ENCODE measurements at places on chromosomes 1 and 21.
A peak's percentile ranks its signal among the peaks of the same experiment; 100 is the strongest.

- no peak for DNase-seq
These were observed 2.8 kb downstream of the DHCR24 start for GRCh38 chr1:54884135-54884586.

DNA sequence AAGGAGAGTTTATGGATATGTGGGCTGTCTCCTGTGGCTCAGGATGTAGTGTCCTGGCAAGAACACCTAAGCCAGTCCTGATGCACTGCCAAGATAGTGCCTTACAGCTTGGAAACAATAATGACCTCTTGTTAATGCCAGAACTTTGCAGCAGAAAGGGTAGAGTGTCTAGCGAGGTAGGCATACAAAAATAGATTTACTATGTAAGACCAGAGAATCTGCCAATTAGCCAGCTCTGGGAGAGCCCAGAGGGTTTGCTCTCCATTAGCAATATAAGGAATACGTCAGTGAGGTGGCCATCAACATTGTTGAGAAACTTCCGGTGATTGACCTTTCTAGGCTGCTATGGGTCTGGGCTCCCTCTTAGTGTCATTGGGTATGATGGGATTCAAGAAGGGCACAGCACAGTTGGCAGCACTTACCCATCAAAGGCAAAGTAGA, 178.5 kb upstream of the GALNT2 start:
- DNase-seq = peak; percentile 13

DNA sequence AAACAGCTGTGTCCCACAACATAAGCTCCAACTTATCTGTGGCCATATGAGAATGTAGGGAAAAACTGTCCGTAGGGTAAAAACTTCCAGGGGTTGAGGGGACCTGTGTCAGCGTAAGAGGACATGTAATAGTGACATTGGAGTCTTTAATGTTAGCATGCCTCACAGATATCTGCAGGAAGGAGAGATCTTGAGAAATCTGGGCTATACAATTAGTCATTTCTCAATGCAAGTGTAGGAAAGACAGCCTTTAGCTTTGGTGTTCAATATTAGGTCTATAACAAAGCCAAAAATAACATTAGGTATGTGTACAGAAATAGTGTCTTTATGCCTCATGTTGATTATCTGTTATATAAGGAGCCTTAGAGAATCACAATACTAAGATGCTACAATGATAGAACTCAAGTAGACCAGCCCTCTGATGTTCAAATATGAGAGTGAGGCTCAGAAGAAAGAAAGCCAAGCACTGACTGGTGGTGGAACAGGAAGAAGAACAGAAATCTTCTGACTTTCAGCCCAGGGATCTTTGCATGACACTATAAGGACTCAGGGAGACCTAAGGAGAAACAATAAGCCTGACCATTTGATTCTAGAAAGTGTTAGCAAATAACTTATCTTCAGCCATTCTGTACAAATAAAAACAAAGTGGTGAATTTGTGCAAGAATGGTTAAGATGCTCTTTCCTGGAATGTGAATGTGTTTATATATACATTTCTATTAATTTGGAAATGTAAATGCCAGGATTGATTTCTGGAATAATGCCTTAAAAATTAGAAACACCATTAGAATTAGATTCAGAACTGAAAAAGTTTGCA, 152.6 kb downstream of the ZC3H11B start:
- no peak for DNase-seq

- no peak for DNase-seq
These were observed 99.4 kb upstream of the EDN2 start for GRCh38 chr1:41583658-41584547.

GRCh38 chr1:46615735-46616134, 876 bp downstream of the MOB3C start:
- no peak for DNase-seq

DNA sequence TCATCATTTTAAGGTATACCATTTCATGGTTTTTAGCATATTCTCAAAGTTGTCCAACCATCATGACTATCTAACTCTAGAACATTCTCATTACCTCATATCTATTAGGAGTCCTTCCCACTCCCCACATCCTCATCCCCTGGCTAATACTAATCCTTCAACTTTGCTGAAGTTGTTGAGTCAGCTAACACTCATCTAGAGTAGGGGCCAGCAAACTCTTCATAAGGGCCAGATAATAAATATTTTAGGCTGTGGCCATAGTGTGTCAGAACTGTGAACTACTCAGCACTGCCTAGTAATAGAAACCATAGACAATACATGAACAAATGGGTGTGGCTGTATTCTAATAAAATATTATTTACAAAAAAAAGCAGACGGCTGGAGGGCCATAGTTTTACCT, 43.0 kb downstream of the TOR3A start:
- DNase-seq = peak; percentile 71

- peak; percentile 71 for DNase-seq
These were observed 56.8 kb upstream of the PTGFRN start for GRCh38 chr1:116852910-116853309.

GRCh38 chr1:204920967-204921366, 50.3 kb downstream of the NFASC start:
- no peak for DNase-seq

DNA sequence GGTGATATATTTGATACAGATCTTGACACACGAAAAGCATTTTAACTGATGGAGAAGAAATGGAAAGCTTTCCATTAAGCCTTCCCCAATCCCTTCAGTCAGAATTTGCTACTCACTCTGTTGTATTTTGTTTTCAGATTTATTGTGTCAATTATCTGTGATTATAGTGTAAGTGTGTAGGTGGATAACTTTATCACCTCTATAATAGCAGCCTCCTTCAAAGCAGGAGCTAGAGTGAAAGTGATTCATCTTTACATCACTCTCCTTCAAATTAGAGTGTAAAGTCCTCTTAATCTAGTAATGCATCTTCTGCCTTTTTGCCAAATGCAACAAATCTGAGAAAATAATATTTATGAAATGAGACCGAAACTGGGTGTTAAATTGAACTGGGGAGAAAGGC, 459.7 kb upstream of the ZP4 start:
- no peak for DNase-seq

GRCh38 chr21:45988366-45989347, 7.1 kb downstream of the COL6A1 start:
- DNase-seq = no peak

GRCh38 chr1:167454894-167455785, 63.2 kb downstream of the CD247 start:
- peak; percentile 59 for DNase-seq

GRCh38 chr1:115322631-115323030, 15.4 kb downstream of the NGF start:
- DNase-seq = peak; percentile 86

- peak; percentile 23 for DNase-seq
These were observed 11.8 kb downstream of the UBE2T start for GRCh38 chr1:202329891-202330290.

DNA sequence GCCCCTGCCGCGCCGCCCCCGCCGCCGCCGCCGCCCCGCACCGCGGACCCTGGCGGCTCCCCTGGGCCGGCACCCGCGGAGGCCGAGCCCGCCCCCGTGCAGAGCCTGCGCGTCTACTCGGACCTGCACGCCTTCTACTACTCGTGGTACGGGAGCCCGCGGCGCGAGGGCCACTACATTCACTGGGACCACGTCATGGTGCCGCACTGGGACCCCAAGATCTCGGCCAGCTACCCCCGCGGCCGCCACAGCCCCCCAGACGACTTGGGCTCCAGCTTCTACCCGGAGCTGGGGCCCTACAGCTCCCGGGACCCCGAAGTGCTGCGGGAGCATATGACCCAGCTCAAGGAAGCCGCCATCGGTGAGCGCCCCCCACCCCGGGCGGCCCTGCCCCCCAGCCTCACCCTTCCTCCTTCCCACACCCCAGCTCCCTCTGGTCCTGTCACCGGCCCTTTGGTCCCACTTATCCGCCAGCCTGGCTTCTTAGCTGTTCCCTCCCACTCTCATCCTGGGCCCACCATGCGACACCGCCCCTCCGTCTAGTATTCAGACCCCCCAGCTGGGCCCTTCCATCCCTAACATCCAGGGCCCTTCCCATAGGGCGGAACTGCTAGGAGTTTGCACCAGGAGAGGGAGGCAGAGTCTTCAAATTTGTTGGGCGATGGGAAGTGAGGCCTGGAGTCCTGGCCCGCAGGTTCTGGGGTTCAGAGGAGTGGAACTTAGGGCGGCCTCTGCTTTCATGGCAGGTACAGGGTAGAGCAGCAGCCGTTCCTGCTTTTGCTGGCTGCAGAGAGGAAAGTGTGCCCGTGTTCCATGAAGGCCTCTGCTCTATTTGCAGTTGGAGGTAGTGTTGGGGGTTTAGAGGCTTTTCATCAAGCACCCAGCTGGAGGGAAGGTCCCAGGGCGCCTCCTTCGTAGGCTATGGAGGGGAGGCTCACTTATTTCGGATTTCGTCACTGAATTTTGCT, 1.0 kb downstream of the MANEAL start:
- DNase-seq = peak; percentile 11

- no peak for DNase-seq
These were observed 23.5 kb downstream of the CYP4B1 start for GRCh38 chr1:46822248-46822826.

DNA sequence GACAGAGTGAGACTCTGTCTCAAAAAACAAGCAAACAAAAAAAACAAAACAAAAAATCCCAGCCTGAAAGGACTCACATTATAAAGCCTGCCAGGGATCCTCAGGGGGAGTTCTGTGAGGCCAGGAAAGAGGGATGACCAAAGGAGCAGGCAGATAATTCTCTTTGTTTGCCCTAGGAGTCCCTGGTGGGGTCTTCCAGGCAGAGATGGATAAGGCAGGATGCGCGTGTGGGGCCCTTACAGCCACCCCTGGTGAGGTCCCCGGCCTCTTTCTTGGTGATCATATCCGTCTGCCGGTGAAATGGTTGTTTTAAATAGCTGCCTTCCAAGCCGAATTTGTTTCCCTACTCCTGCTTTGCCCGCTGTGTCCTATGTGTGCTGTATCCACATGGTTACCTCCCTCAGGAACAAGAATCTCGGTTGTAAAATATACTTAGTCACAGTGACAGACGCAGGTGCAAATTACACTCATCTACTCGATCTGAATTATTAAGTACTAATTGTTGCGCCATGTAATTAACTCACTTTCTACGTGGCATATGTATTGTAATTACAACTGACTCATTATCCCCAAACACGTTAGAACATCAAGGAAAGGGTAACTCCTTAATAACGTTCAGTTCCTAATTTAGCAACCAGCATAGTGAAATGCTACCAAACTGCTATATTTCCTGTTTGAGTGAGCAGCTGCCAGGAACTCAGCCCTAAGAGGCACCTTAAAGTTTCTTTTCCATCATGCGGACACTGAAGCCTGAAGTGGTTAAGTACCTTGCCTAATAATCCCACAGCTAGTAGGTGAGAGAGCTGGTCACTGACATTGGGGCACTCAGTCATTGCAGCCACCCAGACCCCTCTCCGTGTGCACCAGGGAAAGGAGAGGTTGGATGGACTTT, 106.4 kb downstream of the ZSCAN20 start:
- DNase-seq = no peak

DNA sequence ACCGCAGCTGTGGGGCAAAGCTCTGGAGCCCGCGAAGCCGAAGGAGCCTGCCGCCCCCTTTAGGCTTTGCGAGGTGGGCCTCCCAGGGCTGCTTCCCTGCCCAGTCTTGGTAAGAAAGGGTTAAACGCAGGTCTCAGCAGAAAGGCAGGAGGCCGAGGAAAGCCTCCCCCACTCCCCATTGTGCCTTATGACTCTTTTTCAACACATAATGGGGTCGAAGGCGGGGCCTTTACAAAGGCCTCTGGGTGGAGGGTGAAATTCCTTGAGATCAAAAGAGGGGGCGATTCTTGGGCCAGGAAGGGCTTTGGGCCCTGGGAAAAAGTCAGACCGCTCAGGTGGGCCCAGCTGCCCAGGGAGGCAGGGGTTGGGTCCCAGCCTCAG, 880 bp downstream of the ALPL start:
- DNase-seq = no peak

- peak; percentile 86 for DNase-seq
These were observed 67.3 kb upstream of the BCL10 start for GRCh38 chr1:85343612-85344255.

- DNase-seq = no peak
These were observed 254.4 kb downstream of the AKT3 start for GRCh38 chr1:243595527-243596210.

DNA sequence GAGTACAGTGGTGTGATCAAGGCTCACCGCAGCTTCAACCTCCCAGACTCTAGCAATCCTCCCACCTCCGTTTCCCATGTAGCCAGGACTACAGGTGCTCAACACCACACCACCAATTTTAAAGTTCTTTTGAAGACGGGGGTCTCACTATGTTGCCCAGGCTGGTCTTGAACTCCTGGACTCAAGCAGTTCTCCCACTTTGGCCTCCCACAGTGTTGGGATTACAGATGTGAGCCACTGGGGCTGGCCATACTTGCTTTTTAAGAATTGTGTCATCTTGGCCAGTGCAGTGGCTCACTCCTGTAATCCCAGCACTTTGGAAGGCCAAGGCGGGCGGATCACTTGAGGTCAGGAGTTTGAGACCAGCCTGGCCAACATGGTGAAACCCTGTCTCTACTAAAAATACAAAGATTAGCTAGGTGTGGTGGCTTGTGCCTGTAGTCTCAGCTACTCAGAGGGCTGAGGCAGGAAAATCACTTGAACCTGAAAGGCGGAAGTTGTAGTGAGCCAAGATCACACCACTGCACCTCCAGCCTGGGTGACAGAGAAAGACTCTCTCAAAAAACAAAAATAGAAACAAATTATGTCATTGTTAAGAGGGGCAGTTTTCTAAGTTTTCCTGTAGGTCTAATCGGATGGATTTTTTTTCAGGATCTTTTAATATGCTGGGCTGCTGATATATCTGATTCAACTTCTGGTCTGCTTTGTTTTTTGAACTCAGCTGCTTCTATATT, 18.7 kb downstream of the AK4 start:
- DNase-seq = no peak

DNA sequence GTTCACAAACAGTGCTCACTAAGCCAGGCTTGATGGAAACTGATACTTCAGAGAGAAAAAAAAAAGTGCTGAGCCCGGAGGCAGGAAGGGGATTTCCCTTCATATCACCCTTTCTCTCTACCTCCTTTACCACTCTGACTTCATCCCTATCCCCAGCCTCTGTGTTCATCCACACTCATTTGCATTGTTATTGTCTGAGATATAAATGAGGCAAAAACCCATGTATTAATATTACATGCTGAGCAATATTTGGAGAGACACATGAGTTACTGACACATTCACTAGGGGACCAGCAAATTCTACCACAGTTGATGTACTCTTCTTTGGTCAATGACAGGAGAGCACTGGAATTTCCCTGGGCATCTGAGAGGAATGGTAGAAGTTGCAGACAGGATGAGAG, 175.8 kb downstream of the TNFSF18 start:
- peak; percentile 64 for DNase-seq

DNA sequence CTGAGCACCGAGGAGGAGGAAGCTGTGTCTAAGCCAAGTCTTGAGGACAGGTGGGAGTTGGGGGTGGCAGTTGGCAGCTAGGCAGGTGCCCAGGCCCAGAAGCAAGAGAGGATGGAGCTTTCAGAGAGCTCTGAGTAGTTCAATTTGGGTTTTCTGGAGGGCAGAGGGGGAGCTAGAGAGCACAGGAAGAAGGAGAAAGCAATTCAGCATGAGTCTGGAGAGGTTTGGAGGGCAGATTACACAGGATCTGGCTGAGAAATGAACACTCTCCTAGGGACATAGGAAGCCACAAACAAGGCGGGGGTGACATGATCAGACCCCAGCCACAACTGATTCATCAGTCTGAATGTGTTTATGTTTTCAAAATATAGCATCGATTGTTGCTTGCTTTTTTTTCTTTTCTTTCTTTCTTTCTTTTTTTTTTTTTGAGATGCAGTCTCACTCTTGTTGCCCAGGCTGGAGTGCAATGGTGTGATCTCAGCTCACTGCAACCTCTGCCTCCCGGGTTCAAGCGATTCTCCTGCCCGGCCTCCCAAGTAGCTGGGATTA, 23.8 kb downstream of the PTPRF start:
- DNase-seq = peak; percentile 44

- no peak for DNase-seq
These were observed 363.8 kb downstream of the DISC1 start for GRCh38 chr1:231990388-231990787.

Data from M059J (cell line).